ENCODE measurements at places on chromosomes 12 and 14.

GRCh38 chr12:67818459-67818903 lies 169.9 kb downstream of the DYRK2 start:
- no peak for DNase-seq

GRCh38 chr12:24201258-24201970 lies 251.9 kb upstream of the SOX5 start:
- no peak for DNase-seq

DNA sequence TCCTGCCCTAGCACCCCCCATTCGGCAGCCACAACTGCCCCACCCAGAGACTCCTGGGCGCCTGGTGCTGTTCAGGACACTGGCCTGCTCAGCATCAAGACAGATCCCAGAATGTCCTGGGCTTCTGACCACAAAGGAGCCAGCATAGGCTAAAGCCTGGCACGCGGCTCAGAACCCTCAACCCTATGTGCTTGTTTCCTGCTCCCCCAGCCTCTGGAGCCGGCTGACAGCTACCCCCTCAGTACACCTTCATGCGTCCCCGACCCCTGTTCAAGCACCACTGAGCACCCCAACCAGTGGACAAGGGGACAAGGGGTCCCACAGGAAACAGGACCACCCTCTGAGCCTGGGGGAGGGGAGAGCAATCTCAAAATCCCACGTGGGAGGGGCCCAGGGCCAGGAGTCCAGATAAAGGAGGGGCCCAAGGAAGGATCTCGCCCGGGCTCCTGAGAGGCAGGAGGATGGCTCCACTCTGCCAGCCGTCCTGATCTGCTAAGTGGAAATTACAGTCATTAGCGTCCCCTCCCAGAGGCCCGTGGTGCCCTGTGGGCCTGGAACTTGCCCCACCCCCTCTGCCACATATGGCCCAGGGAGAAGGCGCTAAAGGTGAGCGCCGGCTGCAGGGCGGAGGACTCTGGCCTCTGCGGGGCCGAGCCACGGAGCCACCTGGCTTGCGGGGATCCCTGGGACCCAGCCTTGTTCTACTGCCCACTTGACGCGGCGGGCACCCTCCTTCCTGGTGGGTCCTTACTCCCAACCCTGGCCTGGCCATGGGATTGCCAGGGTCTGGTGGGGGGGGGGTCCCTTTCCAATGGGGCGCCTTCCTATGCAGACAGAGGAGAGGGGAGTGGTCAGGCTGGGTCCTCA lies 27.2 kb upstream of the GPR132 start:
- no peak for DNase-seq

- no peak for DNase-seq
Observed at GRCh38 chr14:41606282-41606531, 469 bp upstream of the LRFN5 start.

DNA sequence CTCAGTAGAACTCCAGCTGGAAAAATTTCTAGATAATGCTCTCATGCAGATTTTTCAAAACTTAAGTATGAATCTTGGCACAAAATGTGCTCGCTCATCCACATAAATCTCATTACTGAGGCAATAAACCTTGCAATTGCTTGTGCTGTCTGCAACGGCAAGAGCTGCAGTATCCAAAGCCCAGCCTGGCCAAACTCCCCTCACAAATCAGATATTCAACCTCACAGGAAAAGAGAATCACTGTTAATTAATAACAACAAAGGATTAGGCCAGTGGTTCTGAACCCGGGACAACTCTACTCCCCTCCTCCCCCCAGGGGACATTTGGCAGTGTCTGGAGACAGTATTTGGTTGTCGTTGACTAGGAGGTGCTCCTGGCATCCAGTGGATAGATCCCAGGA lies 19.2 kb upstream of the CORO1C start:
- DNase-seq: no peak
